ENCODE measurements at places on chromosomes 1 and 21.

DNA sequence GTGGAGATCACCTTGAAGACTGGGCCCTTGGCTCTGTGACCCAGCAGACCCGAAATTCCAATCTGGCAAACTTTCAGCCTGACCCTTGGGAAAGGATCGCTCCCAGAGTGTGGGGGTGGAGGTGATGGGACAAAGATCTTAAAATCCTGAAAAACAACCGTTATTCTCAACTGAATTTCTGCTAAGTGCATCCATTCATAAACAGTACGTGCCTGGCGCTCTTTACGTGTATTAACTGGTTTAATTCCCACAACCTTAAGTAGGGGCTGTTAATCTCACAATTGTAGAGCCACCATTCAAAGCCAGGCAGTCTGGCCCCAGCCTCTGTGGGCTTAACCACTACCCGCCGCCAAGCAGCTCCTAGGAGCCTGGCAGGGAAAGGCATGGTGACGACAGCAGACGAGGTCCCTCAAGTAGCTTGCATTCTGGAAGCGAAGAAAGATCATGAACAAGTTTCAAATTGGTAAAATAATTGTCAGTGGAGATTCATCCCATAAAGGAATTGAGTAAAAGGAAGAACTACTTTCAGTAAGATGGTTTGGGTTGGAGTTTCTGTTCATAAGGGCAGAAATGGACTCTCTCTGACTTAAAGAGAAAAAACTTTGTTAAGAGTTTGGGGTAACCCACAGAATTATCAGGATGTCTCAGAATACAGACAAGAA lies 11.4 kb upstream of the RGS16 start:
- peak; percentile 68 for DNase-seq

GRCh38 chr1:56123421-56123820 lies 455.9 kb downstream of the PLPP3 start:
- DNase-seq, result no peak

GRCh38 chr21:46597031-46597430 lies 7.9 kb downstream of the S100B start:
- DNase-seq, result no peak

GRCh38 chr1:149926296-149926695 lies 1.3 kb downstream of the SF3B4 start:
- no peak for DNase-seq

DNA sequence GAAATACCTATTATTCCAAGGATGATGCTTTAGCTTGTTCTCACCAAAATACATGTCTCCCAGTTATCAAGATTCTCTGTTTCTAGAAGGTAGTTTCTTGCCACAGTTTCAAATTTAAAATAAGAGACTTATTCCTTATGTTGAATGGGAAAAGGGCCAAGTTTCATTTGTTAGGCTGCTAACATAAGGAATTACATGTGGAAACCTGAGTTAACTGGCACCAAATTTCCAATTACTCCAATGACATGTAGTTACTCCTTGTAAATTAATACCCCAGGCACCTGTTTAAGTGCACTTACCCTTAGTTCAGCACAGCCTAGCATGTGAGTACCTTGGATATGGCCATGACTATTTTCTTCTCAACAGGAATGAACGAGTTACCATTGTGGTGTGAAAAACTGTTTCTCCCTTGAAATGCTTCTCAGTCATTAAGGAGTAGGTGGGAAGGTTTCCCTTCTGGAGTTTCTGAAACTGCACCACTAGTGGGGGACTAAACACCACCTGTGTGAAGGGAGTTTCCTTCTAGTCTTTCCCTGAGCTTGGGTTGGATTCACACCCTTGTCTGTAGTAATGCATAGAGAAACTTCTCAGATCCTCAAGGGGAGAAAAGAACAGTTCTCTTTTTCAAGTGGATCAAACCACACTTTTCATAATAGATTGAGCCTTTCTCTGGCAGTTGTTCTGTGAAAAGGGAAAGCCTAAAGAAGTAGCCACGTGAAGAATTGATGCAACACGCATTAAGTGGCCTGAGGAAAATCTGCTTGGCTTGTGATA lies 32.3 kb upstream of the LRRC8C start:
- no peak for DNase-seq

DNA sequence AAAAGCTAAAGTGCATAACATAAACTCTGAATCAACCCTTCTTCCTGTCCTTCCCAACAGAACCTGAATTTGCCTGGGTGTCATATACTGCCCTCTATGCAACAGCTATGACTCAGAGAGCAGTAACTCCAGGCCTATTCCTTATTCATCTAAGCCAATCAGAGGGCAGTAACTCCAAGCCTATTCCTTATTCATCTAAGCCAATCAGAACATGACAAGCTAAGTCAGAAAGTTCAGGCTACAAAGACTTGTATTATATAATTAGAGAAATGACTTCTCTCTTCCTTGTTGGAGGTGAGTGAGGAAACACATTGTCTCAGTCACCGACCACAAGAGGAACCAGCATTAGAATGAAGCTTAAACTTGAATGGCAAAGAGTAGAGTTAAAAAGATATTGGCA lies 26.2 kb upstream of the TADA1 start:
- no peak for DNase-seq

GRCh38 chr1:57270927-57271698 lies 152.7 kb downstream of the DAB1 start:
- DNase-seq, result no peak

DNA sequence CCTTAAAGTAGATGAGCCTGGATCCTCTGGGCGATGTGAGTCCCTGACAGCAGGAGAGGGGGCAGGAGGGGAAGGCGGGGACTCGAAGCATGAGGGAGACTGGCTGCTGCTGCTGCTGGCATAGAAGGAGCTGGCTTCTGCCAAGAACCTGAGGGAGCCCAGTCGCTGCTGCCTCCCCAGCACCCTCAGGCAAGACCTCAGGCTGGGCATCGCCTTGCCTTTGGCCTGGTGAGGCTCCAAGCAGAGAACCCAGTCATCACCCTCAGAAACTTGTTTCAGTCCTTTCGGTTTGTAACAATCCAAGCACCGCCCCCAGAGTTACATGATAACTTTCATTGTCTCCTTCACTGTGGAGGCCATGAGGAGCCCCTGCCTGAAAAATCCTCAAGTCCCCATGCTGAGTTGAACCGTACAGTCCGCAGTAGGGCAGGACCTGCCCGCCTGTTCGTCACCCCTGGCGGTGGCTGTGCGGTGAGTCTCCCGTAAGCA lies 38.8 kb downstream of the POFUT2 start:
- DNase-seq, result no peak

GRCh38 chr1:62436039-62436465 lies 797 bp upstream of the USP1 start:
- peak; percentile 100 for DNase-seq

GRCh38 chr21:43300496-43301408 lies 126.2 kb downstream of the SIK1 start:
- no peak for DNase-seq

DNA sequence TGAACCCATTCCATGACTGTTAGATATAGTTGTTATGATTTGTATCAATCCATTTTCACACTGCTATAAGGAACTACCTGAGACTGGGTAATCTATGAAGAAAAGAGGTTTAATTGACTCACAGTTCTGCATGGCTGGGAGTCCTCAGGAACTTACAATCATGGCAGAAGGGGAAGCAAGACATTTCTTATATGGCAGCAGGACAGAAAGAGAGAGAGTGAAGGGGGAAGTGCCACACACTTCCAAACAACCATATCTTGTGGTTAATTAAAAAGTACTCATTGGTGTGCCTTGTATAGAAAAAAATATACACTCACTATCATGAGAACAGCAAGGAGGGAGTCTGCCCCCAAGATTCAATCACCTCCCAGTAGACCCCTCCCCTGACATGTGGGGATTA lies 137.6 kb upstream of the NBPF11 start:
- DNase-seq, result no peak

GRCh38 chr1:24648919-24649318 lies 5.8 kb downstream of the SRRM1 start:
- DNase-seq, result no peak

DNA sequence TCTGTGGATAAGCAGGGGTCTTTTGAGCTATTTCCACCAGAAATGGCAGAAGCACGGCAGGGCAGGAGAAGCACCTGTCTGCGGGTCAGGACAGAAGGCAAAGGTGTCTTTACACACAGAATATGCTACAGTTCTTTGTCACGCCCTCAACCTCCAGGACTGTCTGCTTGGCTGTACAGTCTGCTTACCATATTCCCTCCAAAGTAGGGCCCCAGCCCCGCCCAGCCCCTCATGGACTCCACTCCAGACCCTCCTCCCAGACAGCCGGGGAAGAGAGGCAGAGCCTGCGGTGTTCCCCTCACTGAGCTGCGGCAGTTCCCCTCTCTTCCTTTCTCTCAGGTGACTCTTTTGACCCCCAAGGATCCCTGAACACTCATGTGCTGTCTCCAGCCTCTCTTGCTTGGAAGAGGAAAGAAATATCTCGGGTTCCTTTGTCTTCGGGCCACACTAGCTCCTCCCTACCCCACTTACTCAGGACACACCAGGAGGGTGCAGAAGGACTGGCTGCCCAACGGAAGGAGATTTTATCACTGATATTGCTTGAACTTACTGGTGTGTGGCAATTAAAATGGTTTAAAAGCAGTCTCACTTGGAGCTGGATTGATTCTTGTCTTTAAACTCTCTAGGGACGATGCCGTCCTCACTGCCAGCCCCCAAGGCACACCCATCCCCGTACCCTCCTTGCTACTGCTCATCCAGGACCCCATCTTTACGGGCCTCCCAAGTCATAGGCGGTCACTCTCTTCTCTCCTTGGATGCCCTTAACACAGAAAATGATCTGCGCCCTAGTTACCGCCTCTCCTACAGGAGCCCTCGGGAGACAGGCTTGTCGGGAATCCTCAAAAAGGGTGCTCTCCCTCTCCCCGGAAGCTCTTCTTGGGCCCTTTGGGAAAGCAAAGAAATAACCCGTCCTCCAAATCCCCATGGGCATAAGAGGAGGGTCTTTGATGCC lies 169.7 kb downstream of the TOMM20 start:
- no peak for DNase-seq

GRCh38 chr1:246811985-246812384 lies 87.8 kb downstream of the SCCPDH start:
- no peak for DNase-seq

DNA sequence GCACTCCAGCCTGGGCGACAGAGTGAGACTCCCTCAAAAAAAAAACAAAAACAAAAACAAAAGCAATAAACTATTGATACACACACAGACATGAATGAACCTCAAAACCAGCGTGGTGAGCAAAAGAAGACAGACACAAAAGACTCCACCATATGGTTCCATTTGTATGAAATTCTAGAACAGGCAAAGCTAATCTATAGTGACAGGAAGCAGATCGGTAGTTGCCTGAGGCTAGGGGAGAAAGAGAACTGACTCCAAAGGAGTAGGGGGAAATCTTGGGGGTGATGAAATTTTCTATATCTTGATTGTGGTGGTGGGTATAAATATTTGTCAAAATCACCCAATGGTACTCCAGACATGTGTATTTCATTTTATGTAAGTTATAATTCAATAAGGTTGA lies 20.9 kb downstream of the LACTBL1 start:
- DNase-seq, result no peak

DNA sequence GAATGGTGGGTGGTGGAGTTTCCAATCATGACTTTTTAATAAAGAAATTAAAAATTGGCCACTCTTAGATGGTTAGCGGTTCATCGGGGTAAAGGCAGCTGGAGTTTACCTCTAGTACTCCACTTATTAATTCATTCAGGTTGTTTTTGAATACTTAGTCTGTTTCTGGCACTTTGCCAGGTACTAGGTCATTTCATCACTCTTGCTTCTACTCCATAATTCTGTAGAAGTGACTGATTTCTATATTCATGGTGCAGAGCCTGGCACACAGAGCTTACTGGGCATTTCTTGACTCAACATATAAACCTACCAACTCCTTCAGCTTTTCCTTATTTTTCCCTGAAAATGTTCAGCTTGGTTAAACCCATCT lies 31.5 kb downstream of the FOXD2 start:
- no peak for DNase-seq

- peak; percentile 65 for DNase-seq
Observed at GRCh38 chr1:154999571-155000410, 2.8 kb upstream of the ZBTB7B start.

- no peak for DNase-seq
Observed at GRCh38 chr1:228835911-228836310, 100.6 kb downstream of the RHOU start.

GRCh38 chr1:214449371-214449770 lies 102.0 kb downstream of the PTPN14 start:
- DNase-seq, result no peak

DNA sequence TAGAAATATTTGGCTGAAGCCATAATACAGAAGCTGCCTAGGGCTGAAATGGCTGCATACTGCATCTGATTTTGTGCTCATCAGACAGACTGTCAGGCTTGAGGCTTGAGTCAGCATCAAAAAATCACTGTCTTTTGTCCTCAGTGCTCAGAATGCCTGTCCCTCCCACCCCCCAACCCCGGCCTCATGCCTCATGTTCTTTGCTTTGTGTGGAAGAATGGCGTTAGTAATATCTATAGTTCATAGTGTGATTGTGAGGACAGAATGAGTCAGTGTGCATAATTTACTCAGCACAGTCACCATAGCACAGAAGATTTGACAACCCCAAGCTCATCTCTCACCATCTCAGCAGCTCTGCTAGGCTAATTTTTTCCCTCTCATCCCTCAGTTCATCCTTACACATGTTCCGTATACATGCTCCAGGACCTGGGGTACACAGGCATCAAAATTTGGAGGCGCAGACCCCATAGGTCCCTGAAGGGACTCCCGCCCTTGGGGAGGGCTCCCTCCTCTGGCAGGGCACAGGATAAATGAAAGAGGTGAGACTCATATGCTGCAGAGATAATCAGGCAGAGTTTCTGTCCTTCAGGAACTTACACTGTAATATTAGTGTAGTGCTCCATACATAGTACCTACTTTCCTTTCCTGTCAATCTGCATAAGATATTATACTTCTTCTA lies 159.1 kb upstream of the C8B start:
- no peak for DNase-seq

- DNase-seq, result no peak
Observed at GRCh38 chr1:228314315-228314657, 92.3 kb downstream of the TRIM11 start.

GRCh38 chr1:90964444-90965035 lies 57.3 kb downstream of the ZNF644 start:
- peak; percentile 49 for DNase-seq

DNA sequence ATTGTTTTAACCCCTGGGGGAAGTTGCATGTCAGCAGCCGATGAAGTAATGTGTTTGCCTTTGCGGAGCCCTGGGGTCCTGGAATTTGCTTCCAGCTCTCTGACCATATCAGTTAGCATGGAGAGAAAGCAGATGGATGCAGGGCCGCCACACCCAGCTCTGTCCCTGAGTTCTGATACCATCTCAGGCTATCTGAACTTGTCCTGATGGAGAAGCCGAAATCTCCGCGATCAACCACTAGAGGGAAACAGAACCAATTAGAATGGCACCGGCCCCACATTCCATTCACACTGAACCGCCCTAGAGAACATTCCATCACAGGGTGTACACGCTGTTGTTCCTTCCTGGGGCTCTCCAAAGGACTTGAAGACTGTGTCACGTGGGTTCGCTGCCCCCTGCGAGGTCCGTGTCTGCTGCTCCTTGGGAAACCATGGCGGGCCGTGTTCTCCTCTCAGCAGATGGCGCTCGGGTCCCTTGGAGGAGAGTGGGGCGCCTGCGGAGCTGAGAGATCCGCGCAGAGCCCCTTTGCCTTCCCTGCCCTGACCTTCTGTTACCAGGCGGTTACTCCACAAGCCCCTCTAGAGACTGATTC lies 75.4 kb downstream of the ABCA4 start:
- DNase-seq, result peak; percentile 66
